Stimulated activated naive B cell treated with anti-CD40 and anti-IgM and Interleukin-4, amounts not matched to agents 10 μg/mL and 1 μg/mL and 100 μg/mL, for 72 hours (primary cell): ENCODE measurements at places on chromosomes 7 and 10.

- DNase-seq = no peak
Measured at GRCh38 chr7:157818701-157819454, 482.1 kb downstream of the DNAJB6 start.

GRCh38 chr7:35556515-35557471 lies 138.1 kb downstream of the HERPUD2 start:
- no peak for DNase-seq

DNA sequence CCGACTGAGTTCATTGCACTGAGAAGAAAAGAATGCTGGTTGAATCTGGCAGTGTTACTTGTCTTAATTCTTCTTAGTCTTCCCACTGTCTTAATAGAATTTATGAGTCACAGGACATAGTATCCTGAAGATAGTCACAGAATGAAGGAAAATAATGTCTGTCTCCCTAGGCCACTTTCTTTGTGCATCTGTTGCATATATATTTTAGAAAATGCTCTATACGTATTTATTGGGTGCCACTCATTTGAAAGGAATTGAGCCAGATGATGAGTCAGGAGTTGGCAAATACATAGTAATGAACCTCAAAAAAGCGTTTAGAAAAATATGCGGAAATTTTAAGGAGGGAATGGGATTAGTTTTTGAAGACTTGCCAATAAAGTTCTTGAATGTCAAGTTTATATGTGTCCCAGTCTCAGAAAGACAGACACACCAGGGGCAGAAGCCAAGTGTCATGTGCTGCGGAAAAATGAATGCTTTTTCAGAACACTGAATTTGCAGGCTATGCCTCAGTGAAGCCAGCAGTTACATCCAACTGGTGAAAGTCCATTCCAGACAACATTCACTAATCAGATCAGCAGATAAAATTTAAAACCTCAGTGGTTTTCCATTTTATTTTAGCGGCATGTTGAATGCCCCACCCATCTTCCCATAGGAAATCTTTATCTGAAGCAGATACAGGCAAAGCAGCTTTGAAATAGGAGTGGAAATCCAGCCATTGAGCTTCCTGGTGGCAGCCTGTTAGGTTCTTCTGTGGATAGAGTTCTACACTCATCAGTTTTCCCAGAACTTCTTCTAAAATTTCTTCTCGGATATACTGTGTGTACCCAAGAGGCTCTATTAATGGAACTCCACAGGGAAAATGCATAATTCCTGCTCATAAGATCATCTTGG lies 308.4 kb downstream of the BICC1 start:
- DNase-seq = no peak

GRCh38 chr7:130543487-130544010 lies 51.7 kb downstream of the MEST start:
- DNase-seq = no peak

- DNase-seq = no peak
Measured at GRCh38 chr10:102322914-102323313, 72.6 kb upstream of the NFKB2 start.

- DNase-seq = no peak
Measured at GRCh38 chr7:57205000-57205399, 72.8 kb upstream of the ZNF479 start.

DNA sequence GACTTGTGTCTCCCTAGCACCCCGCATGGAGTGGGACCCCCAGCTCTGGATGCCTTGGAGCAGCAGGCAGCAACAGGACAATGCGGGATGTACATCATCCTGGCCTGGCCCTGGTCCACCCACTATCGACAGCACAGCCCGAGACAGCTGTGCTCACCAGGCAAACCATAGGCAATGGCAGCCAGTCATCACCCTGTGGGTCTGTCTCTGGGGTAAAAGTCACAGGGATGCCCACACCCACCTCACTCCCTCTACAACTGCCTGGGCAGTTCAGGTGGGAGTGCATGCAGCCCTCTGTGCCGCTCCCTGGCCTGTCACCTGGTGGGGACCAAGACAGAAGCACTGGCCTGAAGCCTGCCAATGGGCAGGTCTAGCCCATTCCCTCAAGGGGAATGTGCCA lies 147.8 kb downstream of the GRID1 start:
- DNase-seq = no peak

DNA sequence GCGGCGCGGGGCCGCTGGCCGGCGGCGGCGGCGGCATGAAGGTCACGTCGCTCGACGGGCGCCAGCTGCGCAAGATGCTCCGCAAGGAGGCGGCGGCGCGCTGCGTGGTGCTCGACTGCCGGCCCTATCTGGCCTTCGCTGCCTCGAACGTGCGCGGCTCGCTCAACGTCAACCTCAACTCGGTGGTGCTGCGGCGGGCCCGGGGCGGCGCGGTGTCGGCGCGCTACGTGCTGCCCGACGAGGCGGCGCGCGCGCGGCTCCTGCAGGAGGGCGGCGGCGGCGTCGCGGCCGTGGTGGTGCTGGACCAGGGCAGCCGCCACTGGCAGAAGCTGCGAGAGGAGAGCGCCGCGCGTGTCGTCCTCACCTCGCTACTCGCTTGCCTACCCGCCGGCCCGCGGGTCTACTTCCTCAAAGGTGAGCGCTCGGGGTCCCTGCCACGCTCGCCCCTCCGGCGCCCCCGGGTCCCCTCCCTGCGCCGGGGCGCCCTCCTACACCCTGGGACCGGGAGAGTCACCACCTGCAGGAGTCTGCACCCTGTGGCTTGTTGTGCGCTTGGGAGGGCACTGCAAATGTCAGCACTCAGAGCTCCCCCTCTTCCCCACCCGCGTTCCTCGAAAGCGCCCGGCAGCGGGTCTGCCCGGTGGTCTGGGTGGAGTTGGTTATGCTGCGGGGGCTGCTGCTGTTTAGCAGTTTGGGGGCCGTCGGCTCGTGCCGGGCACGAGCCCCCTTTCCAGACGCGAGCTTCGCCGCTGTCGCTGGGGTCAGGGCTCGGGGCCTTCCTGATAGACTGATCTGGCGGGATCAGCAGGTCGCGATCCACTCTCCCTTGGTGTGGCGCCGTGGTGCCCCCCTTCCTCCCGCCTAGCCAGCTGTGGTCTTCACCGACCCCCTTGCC lies 627 bp downstream of the DUSP5 start:
- DNase-seq = peak; percentile 48

DNA sequence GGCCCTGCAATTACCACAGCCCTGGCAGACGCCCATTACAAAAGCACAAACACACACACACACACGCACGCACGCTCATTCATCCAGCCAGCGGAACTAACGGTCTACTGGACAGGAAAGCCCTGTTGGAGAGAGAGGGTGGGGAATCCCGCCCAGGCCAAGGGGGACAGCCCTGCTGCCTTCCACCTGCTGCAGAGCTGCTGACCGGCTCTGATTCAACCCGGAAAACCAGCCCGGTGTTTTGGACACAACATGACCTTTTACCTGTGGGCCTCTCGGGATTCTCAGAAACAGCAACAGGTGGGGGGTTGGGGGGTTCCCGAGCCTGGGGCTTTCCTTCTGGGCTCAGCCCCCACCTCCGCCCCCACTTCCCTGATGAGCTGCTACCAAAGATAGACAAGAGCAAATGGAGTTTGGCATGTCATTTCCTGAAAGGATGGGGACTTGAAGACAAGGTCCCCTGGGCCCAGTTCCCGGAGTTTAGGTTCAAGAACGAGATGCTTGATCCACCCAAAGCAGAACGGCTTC lies 18.5 kb upstream of the SERPINE1 start:
- DNase-seq = peak; percentile 31

GRCh38 chr7:5442757-5443305 lies 19.2 kb upstream of the TNRC18 start:
- no peak for DNase-seq
